NCI-H1048 (cell line): ENCODE measurements at places on chromosomes 13 and 19.

GRCh38 chr13:48866249-48866648, 109.5 kb upstream of the FNDC3A start:
- no peak for DNase-seq

- no peak for DNase-seq
Measured at GRCh38 chr13:42393573-42394360, 121.8 kb downstream of the AKAP11 start.

GRCh38 chr13:82800391-82800790, 1081.9 kb downstream of the SLITRK1 start:
- no peak for DNase-seq

- peak; percentile 16 for DNase-seq
Measured at GRCh38 chr13:77565635-77566034, 30.1 kb downstream of the SCEL start.

- DNase-seq: no peak
Measured at GRCh38 chr19:18156841-18157464, 4.0 kb downstream of the PIK3R2 start.

- no peak for DNase-seq
Measured at GRCh38 chr13:44259045-44260027, 114.3 kb upstream of the SERP2 start.

- DNase-seq: no peak
Measured at GRCh38 chr19:16330806-16331690, 6.4 kb downstream of the KLF2 start.

DNA sequence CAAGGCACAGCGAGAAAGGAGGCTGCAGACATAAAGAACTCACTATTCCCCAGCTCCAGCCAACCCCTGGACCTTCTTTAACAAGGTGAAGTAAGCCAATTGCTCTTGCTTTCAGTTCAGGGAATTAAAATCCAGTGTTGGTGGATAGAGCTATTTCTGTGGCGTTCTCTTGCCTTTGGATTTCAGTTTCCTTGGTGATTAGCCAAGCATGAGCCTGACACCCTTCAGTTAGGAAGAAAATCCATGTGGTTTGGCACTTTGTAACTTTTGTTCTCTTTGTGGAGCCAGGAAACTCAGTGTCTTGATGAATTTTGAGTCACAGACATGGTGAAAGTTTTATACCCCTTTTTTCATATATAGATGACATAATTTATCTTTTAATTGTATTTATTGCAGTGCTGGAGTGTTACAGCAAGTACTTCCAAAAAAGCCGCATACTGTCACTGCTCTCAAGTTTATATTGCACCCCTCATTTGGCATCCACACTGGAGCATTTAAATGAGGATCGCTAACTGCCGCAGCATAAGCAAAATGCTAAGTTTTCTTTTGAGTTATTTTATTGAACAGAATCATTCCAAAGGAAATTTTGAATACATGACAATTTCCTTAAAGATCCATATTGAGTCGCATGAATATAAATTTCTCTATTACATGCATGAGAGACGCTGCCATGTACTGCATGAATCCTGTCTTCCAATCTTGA, 406.8 kb downstream of the MYO16 start:
- no peak for DNase-seq

DNA sequence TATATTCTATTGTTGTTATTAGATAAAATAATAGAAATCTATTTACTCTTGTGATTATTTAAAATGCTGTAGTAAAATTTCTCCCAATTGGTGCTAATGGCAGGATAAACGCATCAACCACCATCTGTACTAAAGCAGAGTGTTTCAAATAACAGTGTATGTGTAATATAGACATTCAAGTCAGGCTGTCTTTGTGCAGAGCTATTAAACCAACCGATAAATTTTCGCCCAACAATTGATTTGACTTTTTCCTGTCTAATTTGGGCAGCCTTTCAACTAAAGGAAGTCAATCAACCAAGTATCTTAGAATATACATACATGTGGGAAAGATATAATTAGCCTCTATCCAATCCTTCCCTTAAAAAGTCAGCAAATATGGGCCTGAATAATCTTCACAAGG, 5.8 kb downstream of the AMER2 start:
- no peak for DNase-seq

DNA sequence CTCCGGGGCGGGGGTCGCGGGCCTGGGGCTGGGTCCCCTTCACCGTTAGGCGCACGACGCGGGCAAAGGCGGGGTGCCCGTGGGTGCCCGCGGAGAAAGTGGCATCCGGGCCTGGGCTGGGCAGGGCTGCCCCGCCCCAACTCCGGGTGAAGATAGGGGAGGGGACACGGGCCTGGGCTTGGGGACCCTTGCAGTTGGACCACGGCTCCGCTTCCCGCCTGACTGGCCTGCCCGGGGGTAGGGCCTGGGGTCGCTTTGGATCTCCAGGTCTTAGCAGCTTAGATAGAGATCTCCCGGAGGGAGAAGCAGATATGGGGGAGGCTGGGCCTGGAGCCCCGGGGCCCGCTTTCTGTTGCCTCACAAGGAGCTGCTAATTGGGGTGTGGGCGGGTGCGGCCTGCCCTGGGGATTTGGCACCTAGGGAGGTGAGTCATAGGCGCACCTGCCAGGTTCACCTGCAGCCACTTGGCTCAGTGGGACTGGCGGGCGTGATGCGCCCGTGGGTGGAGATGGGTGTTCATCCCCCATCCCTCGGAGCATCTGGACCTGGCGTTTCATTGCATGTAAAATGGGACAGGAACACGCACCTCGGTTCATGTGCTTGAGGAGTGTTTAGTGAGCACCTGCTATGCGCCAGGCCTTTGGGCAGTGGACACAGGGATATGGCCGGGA, 585 bp downstream of the MAP1S start:
- DNase-seq: no peak

DNA sequence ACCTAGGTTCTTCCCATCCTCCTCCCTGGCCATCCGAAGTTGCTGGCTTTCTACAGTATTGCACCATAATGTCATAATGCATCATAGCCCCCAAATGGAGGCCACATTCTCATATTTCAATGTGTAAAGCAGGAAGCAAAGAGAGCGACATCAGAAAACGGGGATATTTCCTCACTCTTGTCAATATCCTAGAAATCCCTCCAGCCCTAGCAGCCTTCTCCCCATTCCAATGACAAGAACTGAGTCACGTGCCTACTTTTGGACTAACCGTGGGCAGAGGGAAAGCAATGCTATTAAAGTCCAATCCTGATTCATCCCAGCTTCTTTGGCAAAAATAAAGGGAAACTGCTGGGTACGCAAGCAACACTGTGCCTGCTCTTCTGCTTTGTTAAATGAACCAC, 4.3 kb upstream of the RAP2A start:
- no peak for DNase-seq

DNA sequence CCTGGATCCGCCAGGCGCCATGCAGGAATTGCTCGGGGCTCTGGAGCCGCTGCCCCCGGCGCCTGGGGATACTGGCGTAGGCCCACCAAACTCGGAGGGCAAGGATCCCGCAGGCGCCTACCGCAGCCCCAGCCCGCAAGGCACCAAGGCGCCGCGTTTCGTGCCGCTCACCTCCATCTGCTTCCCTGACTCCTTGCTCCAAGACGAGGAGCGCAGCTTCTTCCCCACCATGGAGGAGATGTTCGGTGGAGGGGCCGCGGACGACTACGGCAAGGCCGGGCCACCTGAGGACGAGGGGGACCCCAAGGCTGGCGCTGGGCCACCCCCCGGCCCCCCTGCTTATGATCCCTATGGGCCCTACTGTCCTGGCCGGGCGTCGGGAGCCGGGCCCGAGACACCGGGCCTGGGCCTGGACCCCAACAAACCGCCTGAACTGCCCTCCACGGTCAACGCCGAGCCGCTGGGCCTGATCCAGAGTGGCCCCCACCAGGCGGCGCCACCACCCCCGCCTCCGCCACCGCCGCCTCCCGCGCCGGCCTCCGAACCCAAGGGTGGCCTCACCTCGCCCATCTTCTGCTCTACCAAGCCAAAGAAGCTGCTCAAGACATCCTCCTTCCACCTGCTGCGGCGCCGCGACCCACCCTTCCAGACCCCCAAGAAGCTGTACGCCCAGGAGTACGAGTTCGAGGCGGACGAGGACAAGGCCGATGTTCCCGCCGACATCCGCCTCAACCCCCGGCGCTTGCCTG, 6.1 kb downstream of the PRR12 start:
- no peak for DNase-seq

DNA sequence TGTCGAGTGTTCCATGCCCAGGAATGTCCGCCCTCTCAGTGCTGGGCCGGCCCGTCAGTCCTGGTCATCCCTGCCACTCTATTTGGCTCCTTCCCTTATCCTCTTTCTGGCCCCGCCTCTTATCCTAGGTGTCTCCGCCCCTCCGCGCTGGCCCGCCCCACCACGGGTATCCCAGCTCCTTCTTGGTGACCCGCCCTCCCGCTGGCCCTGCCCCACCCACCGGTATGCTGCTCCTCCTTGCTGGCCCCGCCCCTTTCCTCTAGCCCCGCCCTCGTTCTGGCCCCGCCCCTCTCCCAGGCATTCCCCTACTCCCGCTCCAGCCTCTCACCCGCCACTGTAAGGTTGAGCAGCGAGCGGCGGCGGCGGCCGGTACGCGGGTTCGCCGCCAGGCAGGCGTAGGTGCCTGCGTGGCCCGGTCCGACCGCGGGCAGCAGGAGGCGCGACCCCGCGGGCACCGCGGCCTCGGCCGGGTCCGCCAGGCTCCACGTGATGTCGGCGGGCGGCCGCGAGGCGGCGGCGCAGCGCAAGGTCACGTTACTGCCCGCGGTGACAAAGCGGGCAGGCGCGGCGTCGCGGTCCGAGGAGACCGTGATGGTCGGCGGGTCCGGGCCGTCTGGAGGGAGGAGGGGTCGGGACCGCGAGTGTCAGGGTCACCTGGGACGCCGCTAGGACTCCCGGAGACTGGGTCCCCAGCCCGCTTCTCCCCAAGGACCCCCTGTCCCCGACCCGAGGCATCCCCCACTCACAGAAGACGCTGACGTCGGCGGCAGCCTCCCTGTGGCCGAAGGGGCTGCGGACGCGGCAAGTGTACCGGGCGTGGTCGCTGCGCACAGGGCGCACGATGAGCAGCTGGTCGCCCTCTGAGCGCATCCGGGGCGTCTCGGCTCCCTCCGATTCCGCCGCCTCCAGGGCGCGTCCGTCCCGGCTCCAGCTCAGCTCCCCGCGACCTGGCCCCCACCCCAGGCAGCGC, 2.0 kb downstream of the VSIG10L start:
- DNase-seq: peak; percentile 86

DNA sequence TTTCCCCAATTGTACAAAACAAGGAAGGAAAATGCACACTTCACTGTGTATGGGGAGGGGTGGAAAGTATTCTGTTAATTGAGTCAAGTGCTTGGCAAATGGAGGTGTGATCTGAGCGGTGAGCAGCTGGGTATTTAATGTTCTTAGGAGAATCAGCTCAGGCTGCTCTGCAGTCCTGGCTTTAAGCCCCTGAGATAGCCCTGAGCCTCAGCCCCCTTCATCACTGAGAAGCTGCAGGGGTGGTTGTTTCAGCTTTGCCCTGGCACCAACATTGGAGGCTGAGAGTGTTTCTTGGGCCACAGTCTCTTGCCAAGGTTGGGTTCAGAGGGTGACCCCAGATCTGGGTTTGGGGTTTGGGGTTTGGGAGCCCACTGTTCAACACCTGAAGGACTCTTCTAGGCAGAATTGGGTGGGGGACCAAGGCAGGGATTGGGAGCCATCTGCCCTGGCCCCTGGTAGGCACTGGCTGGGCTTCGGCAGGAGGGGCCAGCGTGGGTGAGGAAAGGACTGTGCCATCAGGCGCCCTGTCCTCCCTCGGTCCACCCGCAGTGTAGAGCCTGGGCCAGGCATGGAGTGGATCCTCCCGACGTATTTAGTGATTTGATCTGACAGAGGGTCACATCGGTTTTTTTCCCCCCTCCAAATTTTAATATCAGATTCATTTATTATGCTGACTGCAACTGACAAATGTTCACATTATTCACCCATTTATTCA, 66.7 kb upstream of the ZNF536 start:
- DNase-seq: no peak

GRCh38 chr13:51925865-51926527, 64.2 kb downstream of the CCDC70 start:
- DNase-seq: no peak

- no peak for DNase-seq
Measured at GRCh38 chr13:110894086-110894485, 20.8 kb downstream of the ANKRD10 start.

DNA sequence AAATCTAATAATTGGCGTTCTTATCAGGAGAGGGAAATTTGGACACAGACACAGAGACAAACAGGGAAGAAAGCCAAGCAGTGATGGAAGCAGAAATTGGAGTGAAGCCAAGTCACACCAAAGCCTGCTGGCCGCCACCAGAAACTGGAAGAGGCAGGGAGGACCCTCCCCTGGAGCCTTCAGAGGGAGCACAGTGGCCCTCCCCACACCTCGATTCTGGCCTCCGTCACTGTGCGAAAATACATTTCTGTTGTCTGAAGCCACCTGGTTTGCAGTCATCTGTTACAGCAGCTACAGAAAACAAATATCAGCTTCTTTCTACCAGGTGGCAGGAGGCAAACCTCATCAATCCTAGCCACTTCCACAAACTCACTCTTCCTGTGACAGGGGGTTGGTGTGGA, 8.3 kb upstream of the TLE6 start:
- no peak for DNase-seq

DNA sequence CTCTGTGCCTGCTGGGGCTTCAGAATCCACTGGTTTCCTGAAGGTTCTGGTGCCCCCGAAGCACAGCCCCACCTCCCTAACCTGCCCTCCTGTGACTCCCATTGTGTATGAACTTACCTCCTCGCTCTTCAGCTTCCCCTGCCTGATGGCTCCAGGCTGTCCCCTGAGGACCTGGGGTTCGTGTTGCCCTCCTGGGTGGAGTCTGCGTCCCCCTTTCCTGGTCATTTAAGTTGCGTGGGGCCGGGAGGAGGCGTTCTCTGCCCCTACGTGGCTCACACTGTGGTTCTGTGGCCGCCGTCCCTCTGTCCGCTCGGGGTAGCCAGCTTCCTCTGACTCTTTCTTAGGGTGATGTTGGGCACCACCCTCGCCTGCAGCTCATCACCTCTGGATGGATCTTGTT, 13.9 kb downstream of the TFDP1 start:
- DNase-seq: no peak

DNA sequence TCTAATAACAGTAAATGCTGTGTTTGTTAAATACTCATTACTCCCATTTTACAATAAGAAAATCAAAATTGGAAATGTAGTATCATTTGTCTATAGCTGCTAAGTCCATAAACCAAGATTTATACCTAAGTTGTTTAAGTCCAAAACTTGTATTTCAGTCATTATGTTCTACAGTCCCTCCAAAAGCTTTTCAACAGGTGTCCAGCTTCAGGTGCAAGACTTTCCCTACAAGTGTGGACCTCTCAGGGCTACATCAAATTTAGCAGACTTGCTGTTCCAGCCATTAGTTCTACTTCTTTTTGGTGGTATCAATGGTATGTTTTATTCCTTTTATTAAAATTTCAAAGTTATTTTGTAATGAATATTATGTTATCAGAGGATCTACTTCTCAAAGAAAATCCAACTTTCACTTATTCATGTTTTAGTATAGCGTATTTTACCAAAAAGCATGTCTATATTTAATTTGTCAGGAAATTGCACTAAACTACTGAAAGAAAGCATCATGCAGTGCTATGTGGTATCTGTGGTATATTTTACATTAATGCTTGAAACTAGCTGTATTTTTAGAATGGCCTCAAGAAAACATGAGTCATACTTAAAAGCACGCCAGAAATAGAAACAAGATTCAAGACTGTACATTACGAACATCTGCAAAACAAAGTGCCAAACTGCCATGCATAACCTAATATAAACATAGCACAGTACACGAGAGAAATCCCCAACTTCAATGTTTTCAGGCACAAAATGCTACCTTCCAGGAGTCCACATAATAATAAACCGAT, 44.5 kb downstream of the VWA8 start:
- DNase-seq: no peak
